ENCODE measurements at places on chromosomes 13 and 19.

- no peak for DNase-seq
These were observed 24.1 kb downstream of the RFX2 start for GRCh38 chr19:6086068-6086788.

- DNase-seq: no peak
These were observed 11.5 kb upstream of the CBY2 start for GRCh38 chr13:45690636-45691035.

GRCh38 chr19:14428882-14429416 lies 4.2 kb upstream of the PKN1 start:
- DNase-seq: no peak

- no peak for DNase-seq
These were observed 33.0 kb downstream of the KCTD4 start for GRCh38 chr13:45167611-45168554.

DNA sequence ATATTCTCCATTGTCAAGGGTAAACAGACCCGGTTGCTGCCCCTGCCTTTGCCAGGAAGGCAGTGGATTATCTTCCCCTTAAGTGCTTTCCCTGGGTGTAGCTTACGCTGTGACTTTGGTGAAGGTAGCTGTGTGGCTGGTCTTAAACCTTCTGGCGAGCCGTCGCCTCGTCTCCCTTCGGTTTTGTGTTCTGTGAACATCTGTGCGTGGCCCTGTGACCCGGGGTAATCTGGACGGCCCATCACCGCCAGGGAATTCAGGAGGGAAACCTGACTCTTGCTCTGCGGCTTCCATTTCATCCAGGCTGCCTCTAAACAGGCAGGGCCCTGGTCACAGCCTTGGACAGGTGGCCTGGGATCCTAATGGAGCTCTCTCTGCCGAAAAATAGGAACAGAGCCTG lies 78.7 kb downstream of the SHISA2 start:
- DNase-seq: no peak

DNA sequence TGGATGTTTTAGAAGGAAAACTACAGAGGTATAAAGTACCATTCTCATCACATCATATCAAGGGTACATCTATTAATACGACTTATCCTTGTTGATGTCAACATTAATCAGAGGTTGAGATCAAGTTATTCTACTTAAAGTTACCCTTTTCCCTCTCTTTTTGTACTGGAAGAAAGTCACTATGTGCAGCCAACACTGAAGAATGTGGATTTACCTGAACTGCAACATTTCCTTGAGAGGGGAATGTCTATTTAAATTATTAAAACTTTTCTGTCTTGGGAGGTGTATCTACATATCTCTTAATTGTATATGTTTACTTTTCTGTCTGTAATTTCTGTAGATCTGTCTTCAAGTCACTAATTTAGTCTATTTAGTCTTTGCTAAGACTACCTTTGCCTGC lies 2.5 kb upstream of the FBXL3 start:
- no peak for DNase-seq

GRCh38 chr13:53028637-53029203 lies at the start of gene OLFM4:
TSS of gene OLFM4 (plus strand) at chr13:53028813. CDS start at chr13:53028837, 24 bp downstream.
- no peak for DNase-seq

- no peak for DNase-seq
These were observed 44.4 kb downstream of the TSHZ3 start for GRCh38 chr19:31304831-31305312.

GRCh38 chr19:28213470-28214082 lies 999.4 kb downstream of the UQCRFS1 start:
- no peak for DNase-seq

DNA sequence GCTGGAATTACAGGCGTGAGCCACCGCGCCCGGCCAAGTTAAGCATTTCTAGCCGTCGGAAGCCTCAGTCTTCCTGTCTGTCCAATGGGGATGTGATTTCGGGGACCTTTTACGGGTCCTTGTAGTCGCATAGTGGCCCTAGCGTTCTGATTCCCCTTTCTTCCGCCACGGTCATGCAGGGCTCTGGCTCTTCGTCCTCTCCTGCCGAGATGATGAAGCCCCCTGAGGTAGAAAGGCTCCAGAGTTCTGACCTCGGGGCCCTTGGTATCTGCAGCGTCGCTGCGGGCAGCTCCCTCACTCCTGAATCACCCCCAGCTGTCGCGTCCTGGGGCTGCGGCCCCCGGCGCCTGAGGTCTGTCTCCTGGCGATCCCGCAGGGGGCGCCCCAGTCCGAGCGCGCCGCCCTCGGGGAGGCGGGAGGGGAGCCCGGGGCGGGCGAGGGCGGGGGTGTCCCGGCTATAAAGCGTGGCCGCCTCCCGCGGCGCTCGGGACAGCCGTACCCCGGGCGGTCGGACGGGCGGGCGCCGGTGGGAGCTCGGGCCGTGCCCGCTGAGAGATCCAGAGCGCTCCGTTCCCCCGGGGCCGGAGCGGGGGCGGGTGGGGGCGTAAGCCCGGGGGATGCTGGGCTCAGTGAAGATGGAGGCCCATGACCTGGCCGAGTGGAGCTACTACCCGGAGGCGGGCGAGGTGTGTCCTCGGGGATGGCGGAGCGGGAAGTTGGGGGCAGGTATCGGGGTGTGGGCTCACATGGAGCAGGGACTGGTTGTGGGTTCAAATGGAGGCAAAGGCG lies at the start of gene FOXA3:
Gene FOXA3 (plus strand): TSS at position 487 of the 789 bp plus-strand sequence. CDS start 131 bp downstream, at position 618.
- peak; percentile 52 for DNase-seq

DNA sequence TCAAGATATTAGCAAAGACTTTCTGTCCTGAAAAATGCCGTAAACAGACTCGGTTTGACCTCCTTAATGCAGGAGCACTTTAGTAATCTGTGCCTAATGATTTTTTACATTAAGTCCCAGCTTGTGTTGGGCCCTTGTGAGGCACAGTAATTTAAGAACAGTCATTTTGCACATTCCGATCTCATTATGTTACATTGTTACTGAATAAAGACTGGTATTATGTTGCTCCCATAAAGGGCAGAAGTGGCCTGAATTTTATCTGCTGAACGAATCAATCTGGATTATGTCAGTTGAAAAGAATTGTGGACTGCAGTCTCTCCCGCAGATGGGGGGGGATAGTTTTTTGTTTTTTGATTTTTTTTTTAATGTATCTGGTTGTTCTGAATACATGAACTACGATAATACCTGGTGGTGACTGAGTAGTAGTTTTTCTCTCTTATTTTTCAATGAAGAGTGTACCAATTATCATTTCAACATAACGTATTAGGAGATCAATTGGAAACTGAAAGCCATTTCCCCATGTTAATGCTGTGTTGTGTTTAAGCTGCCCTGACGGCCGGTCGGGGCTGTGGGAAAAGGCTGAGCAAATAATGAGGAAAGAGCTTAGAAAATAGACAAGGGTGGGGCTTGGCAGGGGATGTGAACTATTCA lies 290.2 kb downstream of the ZNF536 start:
- no peak for DNase-seq

DNA sequence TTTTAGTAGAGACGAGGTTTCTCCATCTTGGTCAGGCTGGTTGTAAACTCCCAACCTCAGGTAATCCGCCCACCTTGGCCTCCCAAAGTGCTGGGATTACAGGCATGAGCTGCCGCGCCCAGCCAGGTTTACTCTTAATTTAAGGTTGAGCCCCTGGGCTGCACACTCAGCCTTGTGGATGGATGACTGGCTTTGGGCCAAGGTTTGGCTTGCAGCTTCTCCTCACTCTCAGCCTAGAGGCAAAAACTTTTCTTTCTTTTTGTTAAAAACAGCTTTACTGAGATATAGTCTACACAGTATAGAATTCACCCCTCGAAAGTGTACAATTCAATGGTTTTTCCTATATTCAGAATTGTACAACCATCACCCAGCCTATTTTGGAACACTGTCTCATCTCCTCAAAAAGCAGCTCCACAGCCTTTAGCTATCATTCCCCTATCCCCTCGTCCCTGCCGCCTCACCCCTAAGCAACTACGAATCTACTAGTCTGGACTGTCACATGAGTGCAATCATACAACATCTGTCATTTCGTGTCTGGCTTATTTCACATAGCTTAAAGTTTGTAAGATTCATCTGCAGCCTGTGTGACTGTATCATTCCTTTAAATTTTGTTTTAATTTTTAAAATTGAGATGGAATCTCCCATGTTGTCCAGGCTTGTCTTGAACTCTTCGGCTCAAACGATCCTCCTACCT lies 14.5 kb upstream of the TSPAN16 start:
- no peak for DNase-seq

GRCh38 chr13:111152844-111153243 lies 37.7 kb downstream of the ARHGEF7 start:
- no peak for DNase-seq

GRCh38 chr13:31540281-31540680 lies 199.0 kb upstream of the RXFP2 start:
- DNase-seq: no peak

- peak; percentile 43 for DNase-seq
These were observed 1.7 kb downstream of the ELL start for GRCh38 chr19:18519962-18520847.

DNA sequence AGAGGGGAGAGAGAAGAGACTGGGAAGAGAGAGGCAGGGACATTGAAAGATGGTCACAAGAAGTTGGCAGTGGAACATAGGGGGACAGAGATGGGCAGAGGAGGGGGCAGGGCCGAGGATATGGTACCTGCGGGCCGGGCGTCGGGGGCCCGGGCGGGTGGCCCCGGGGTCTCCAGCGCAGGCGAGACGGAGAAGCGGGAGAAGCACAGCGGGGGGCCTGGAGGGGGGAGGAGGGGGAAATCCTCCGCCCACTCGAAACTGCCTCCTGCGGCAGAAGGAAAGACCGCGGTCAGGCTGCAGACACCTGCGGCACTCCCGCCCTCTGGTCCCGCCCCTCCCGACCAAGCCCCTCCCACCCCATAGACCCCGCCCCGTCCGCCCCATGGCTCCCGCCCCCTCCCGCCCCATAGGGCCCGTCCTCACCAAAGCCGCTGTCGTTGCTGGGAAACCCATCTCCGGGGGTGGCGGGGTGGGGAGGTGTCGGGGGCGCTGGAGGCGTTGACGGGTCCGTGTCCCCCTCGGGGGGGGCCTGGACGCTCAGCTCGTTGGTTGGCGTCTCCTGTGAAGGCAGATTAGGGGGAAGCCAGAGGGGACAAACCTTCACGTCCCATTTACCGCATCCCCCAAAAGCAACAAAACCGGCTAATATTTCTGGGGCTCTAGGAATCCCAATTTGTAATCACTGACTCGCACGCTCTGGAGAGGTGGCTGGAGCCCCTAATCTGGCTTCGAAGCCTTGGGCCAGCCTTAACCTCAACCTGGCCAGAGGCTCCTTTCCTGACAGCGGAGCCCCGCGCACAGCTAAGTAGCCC lies 20.4 kb downstream of the LMTK3 start:
- peak; percentile 43 for DNase-seq

DNA sequence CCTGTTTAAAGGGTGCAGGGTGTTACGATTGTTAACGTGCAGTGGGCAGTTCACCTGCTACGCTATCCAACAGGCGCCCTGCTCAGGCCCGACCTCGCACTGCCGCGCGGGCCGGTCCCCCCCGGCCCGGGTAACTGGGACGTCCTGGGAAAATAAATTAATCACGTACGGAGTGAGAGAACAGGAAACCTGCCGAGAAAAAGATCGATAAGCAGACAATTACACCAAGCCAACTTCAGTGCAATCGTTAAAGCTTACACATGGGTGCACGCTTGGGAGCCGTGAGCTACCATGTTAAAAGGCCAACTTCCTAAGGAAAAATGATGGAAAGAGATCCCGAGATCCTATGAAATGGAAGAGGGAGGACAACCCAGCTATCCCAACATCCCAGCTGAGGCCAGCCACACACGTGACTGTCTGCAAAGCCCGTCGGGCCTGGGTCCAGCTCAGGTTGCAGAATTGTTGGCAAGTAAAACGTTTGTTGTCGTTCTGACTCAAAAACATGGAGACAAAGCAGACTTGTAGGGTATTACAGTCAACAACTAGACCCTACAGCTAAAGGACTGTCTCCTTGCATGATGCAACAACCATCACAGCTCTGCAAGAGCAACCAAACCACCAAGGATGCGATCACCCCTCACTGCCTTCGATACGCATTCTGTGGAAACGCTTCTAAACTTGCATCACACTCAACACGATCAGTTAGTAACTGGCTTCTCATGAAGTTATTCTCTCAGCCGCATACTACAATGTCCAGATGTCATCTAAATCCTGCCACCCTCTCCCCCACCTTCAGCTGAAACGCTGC lies 741 bp upstream of the TUBGCP3 start:
- no peak for DNase-seq

GRCh38 chr13:93951951-93952350 lies 527.5 kb downstream of the DCT start:
- no peak for DNase-seq

DNA sequence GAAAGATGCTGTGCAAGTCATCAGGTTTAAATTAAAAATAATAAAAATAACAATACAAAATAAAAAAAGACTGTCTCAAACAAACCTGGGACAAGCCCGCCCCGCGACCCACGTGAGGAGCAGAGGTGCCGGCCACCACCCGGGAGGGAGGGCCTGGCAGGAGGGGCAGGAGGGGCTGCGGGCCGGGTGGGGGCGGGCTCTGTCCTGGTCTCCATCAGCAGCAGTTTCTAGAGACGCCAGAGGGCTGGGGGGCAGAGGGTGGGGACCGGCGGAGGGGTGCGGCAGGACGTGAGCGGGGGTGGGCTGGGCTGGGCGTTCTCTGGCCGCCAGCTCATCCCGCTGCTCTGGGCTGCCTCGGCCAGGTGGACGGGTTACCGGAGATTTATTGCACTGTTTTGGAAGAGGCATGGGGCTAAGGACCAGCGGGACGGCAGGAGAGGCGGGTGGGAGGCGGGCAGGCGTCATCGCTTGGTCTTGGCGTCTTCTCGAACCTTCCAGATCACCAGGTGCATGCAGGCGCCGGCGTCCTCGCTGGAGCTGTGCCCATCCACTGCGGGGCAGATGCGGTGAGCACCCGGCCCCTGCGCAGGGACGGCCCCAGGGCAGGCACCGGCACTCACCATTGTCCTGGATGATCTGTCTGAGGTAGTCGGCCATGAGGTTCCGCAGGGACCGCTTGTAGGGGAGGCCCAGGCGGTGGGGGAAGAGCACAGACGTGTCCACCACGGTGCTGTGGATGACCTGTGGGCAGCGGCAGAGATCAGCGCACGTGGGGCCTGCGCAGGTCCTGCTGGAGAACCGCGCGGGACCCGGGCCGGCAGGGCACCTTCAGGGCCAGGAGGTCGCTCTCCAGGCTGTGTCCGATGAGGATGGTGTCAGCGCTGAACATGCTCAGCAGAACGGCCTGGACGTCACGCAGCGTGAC lies 3.8 kb upstream of the ATP8B3 start:
- no peak for DNase-seq

GRCh38 chr13:24663586-24663985 lies 16.6 kb upstream of the ATP12A start:
- DNase-seq: no peak

DNA sequence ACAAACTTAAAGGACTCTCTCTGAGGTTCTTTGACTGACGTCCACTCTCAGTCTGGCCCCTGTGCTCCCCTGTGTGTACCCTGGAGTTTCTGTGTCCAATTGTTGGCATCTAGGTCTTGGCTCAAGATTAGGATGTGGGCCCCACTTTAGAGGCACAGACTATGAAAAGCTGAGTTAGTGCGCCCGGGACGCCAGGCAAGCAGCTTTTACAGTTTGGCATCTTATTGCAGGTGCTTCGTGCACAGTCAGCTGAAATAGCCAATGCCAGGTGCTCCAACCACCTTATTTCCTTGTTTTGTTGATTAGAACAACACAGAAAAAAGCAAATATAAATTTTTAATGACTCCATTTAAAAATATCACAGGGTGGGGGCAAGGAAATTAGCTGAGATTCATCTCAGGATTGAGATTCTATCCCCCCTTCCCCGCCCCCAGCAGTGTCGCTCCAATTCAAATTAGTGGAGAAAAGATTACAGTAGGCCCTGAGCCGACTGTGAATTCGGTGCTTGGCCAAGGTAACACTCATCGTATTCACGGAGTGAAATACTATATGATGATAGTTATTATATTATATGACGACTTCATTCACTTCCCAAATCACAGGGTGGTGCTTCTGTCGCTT lies 4.3 kb downstream of the SOX1 start:
- no peak for DNase-seq

- DNase-seq: no peak
These were observed 1.6 kb upstream of the KLK10 start for GRCh38 chr19:51020988-51021651.
